A549 treated with GW870086 at 1 μM for 4 hours (cell line): ENCODE measurements at places on chromosomes 13 and 19. TPM values are rescaled to one million over a fixed set of nuclear protein-coding genes. Genes with fewer than 3 reads are reported as not detected.

TNNI3 gene
- total RNA-seq: 5.9 to 9.6 TPM (median 8.0 TPM) in 5 replicates

IRGC gene
- not detected in 5 replicates for total RNA-seq

SIGLEC8 gene
- total RNA-seq: not detected in 5 replicates

KIR3DL2 gene
- not detected in 5 replicates for total RNA-seq

OR4F17 gene
- not detected in 5 replicates for total RNA-seq

TMEM238 gene
- total RNA-seq: 2.8 to 9.2 TPM (median 7.0 TPM) in 5 replicates

PRR19 gene
- total RNA-seq: 3.6 to 4.9 TPM (median 4.3 TPM) in 5 replicates

CGB1 gene
- total RNA-seq: 0.21 TPM in 1 of 5 replicates, not detected in the others
